ENCODE measurements at places on chromosomes 5 and 9.

DNA sequence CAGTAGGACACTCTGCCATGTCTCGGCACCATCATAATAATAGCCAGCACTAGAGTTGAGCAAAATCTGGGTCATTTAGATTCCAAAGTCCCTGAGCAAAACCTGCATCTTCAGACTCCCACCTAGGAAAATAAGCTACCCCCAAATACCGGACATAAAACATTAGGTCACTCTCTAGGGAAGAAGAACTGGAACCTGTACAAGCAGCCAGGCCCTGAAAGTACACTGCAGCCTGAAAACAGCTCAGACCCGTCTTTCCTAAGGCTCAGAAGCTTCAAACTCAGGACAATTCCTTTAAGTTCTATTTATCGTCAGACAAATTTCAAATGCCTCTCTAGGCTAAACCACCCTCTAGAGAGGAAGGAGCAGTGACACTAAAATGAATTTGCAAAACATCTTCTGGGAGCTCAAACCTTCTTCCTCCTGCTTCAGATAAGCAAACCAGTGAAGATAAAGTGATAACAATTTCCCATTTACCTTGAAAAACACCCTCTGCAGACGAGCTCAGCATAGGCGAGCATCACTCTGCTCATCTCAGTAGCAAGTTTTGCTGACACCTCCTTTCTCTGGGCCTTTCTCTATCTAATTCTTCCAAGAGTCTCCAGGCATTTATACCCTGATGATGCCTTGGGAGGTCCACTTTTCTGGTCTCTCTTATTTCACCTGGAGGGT is 34.0 kb downstream of the ADAM19 start:
- DNase-seq = no peak

DNA sequence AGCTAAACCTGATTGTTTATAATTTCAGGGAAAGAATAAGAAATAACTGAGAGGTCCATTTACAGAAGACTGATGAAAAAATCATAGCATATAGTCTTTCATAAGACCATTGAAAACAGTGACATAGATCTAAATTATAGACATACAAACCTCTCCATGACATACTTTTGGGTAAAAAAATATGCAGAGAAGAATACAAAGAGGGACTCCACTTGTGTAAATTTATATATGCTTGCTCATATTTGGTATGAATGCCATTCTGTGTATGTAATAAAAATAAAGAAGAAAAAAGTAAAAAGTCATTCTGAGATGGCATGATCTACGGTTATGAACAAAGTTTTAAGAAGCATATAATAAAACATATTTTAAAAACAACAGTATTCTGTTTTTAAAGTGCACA is 310.7 kb downstream of the ASTN2 start:
- no peak for DNase-seq

GRCh38 chr9:6917162-6917561 is 159.4 kb downstream of the KDM4C start:
- DNase-seq = no peak

DNA sequence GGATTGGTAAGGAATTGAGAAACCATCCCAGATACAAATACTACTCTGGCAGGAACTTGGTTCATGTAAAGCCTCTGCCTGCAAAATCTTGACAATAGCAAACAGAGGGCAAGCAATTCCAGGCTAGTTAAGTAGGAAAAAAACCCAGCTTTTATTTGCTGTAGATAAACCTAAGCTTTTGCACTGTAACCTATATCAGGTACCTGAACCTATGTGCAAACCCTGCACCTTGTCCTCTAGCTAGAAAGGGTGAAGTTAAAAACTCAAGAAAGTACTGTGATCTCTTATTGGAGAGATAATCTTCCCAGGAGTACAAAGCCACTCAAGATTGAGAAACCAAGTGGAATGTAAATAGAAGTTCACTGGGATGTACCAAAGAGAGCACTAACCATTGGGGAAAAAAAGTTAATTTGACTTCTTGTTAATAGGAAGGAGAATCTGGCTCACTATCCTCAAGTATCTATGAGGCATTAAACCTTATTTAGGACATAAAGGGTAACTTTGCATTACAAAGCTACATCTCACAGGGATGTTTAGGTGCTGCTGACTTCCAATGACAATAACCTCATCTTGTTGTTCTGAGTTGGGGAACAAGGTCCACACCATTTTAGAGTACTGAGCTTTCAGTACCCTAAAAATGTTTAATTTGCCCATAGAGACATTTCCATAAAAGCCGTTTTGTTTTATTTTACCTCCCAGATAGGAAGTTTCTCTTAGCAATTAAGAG is 73.8 kb upstream of the PCA3 start:
- no peak for DNase-seq

DNA sequence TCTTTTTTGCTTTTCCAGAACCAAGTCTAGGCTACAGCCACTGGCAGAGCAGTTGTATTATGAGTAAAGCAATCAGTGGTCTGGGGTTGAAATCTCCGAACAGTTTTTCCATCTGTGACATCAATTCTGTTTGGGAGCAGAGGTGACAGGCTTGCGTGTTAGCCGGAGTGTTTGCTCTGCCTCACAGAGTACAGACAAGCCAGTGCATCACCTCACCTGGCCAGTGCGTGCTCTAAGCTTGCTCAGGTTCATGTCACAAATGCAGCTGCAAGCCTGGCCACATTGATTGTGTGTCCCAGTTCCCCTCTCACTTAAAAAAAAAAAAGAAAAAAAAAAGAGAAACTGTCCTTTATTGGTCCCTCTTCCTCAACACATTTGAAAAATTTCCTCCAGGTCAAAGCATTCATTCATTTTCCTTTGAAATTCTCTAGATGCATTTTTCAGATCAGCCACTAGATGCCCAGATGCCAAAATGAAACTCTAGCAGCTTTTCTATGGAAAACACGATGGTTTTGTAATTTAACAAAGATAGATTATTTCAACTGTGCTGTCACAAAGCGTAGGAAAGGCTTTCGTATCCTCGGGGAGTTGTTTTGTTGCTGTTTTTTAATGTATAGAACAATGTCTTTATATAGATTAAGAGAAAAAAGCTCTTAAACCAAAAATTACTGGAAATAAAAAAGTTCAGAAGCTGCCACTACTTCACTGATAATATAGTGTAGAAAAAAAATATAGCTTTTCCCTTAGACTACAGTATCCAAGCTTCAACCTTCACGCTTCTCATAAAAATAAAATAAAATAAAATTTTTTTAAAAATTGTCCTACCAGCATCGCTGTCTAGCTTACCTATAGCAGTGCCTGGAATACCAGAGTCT is 585.5 kb downstream of the TLE1 start:
- no peak for DNase-seq

DNA sequence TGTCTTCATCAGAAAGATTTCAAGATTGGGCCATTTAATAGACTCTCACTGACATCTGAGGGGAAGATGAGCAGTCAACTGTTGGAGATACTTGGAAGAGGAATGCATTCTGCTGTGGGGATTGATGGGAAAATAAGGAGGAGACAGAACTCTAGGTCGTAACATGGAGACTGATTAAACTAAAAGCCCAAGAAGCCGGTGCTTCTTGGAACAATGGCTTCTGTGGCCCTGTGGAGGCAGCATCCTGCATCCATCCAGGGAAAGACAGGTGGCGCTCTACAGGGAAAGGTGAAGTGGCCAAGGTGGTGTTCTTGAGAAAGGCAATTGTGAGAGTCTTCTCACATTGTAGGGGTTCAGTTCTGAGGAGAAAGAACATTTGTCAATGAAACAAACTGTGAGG is 31.3 kb downstream of the ZFAND5 start:
- DNase-seq = no peak
